ENCODE measurements at places on chromosomes 2 and 18.

DNA sequence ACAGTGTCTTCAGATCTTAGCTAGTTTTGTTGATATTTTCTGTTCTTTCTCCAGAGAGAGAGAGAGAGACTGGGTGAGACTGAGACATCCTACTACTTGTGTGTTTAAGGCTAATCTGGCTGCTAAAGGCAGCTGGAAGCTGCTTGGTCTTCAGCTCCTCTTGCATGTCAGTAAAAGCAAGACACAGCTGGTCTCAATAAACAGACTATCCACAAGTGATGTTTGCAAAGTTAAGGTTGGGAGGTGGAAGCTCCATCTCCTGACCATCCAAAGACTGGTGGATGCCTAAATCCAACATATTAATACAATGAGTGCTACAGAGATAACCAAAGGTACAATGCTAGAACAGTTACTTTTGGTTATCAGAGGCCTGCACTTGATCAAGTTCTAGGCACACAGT, 17.8 kb downstream of the ERFE start:
- DNase-seq: no peak

DNA sequence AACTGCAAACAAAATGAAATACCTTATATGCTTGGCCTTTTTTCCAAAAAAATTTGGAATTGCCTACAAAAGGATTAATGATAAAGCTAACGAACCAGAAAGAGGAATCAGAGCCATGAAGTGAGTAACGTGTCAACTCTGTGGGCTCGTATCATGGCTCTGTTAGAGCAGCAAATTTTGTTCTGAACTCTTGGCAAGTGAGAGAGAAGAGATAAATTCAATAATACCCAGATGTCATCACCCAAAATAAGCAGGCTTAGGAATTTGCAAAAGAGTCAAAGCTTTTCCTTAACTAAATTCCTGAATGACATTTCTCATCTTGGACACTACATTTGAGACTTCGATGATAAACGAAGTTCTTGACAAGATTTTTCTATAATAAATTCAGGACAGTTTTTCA, 4.4 kb downstream of the TXNDC2 start:
- no peak for DNase-seq

GRCh38 chr2:173606619-173607248, 252.1 kb downstream of the CDCA7 start:
- DNase-seq: no peak

- DNase-seq: no peak
Measured at GRCh38 chr2:69067026-69067630, 54.1 kb downstream of the ANTXR1 start.

DNA sequence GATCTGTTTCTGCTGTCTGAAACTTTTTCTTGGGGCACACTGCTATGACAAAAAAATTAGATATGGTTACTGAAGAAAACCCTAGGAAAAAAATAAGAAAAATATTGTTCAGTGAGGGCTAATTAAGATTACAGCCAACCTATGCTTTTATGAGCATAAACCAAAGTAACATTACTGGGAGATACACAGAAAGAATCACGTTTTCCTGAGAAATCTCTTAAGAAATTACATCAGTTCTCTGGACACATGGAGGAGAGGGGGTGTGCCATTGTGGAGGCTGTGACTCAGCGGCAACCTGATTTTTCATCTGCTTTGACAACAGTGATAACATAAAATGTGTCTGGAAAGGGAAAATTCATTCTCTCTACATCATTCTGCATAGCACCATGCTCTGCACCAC, 13.4 kb upstream of the NMI start:
- no peak for DNase-seq

DNA sequence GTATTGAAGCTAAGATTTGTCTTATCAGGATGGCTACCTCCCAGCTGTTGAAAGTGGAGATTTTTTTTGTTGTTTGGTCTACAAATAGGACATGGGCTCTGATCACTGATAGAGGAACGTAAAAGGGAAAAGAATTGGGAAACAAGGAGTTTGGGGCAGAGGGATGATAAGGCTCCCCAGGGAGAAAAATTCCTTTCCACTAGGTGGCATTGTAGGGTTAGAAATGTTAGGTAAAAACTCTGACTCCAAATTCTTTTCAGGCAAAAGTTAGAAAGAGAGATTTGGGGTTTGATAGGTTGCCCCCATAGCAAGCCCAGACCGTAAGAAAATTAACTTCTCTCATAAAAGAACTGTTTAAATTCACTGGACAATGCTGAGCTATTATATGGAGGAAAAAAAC, 19.8 kb downstream of the CMPK2 start:
- DNase-seq: no peak

- DNase-seq: no peak
Measured at GRCh38 chr2:15942711-15943345, 2.5 kb downstream of the MYCN start.

DNA sequence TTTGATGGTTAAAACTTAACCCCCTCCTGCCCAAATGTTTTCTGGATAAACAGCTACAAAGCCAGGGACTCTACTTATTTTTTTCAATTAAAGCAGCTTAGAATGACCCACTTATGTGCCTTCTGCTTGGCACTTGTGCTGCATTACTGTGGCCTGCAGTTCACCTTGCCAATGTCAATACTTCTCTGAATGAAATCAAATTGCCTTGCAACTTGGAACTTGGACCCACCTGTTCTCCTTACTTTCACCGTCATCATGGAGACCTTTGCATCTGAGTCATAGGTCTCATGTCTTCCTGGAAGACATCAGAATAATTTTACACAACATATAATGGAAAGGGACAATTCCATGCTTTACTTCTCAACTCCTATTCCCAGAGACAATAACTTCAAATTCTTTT, 92.1 kb upstream of the FHL2 start:
- DNase-seq: no peak

DNA sequence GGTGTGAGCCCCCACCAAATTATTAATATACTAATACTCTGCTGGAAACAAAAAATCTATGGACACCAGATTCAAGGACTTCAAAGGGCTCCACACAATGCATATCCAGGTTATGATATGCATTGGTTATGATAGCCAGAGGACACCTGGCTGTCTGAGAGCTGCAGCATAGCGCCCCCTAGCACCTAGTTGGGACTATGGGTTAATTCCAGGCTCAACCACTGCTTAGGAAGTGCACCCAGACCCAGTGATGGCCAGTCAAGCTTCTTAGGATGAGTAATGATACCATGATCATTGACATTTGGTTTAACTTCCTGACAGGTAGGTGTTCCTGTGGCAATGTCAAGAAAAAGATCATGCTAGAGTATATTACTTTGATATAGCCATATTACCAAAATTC, 3.8 kb upstream of the FRZB start:
- no peak for DNase-seq

GRCh38 chr18:45642802-45643201, 27.5 kb downstream of the SLC14A2 start:
- no peak for DNase-seq

DNA sequence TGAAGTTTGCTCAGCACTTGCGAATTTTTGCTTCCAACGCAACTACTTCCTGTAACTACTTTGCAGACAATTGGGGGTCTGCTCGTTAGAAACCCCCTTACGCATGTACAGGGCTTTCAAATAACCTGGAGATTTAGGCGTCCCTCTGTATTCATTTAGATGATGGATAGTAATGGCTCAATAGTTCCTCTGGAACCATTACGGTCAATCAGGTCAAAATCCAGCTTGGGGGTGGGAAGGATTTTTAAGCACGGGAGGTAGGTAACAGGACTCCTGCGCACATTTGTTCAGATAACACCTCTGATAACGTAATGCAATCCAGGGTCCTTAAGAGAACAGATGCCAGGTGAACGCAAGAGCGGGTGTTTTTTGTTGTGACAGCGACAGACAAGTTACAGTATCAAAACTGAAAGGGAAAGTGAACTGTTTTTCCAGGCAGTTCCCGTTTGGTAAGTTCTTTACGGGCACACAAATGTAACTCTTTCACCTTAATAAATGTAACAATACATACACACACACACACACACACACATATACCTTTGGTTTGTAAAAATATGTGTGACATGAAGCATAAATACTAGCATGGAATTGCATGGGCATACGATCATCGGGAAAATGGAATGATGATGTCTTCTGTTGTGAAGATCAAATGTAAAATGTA, 3.8 kb upstream of the OSR1 start:
- no peak for DNase-seq

GRCh38 chr2:83585250-83585649, 873.8 kb downstream of the SUCLG1 start:
- DNase-seq: no peak

DNA sequence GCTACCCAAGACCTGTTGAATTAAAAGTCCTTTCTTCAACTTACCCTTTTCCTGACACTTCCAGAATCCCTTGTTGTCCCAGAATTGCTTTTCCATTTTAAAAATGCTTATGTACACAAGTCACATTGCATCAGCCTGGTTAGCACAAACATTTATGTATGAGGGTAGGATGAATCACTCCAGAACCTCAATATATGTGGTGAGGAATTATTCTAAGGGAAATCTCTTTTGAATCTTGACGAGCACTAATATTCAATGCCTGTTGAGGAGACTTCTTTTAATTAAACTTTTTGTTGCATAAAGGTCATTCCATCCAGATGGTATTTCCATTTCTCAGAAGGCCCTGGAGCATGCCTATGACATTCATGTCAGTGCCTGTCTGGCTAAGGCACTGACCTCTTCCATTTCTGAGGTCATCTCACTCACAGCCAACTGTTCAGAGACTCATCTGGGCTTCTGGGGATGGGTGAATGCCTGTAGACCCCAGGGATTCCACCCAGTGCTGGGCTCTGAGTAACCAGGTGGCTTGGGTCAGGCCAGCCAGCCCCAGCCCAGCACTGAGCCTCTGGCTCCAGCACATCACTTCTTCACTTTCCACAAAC, 28.2 kb downstream of the ACMSD start:
- no peak for DNase-seq

DNA sequence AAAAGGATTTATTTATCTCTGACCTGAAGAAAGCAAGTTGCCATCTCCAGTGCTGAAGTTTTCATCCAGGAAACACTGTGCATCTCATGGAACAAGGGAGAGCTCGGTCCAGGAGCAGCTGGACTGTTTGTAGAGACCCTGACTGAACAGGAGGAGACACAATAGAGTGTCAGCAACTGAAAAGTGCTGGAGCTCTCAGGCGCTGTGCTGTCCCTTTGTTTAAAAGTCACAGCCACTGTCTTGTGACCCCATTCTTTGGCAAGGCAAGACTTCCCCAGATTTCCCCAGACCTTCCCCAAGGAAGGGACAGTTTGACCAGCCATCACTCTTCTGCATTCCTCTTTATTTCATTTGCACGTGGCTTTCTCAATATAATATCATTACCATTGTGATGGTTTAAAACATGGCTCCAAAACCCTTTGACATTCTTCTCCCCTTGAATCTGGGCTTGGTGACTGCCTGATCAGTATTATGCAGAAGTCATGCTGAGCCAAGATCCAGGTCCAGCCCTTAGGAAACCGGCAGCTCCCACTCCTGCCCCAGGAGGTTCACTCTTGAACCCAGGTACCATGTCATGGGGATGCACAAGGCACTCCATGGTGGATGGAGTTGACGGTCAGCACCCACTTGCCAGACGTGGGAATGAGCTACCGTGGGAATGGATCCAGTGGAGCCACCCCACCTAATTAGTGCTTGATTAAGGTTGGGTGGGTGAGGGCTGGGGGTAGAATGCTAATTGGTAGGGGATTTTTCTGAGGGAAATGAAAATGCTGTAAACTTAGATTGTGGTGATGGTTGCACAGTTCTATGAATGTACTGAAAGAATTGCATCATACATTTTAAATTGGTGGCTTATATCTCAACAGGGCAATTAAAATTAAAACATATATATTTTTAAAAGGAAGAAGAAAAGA, 497.9 kb upstream of the RAB6C start:
- no peak for DNase-seq

- DNase-seq: no peak
Measured at GRCh38 chr2:112889976-112890375, 21.0 kb upstream of the IL37 start.

- DNase-seq: no peak
Measured at GRCh38 chr2:170371231-170371998, 193.5 kb downstream of the MYO3B start.

- DNase-seq: no peak
Measured at GRCh38 chr18:50859793-50860555, 18.9 kb upstream of the ME2 start.

- DNase-seq: no peak
Measured at GRCh38 chr2:224819075-224819474, 102.9 kb upstream of the CCDC195 start.

- no peak for DNase-seq
Measured at GRCh38 chr2:65231121-65231520, 3.5 kb downstream of the ACTR2 start.

GRCh38 chr18:57587098-57587661, 678 bp upstream of the FECH start:
- no peak for DNase-seq

Measured in stimulated activated CD8-positive, alpha-beta memory T cell treated with anti-CD3 and anti-CD28 coated beads, Interleukin-4, amount 100 ng/mL, for 1 hour (primary cell).